Caki2 (cell line): ENCODE measurements at places on chromosomes 5 and 9.

GRCh38 chr5:151904909-151905308 is 19.7 kb downstream of the GLRA1 start:
- DNase-seq, result no peak

- DNase-seq, result peak; percentile 39
Observed at GRCh38 chr9:131111186-131111853, 14.1 kb upstream of the NUP214 start.

DNA sequence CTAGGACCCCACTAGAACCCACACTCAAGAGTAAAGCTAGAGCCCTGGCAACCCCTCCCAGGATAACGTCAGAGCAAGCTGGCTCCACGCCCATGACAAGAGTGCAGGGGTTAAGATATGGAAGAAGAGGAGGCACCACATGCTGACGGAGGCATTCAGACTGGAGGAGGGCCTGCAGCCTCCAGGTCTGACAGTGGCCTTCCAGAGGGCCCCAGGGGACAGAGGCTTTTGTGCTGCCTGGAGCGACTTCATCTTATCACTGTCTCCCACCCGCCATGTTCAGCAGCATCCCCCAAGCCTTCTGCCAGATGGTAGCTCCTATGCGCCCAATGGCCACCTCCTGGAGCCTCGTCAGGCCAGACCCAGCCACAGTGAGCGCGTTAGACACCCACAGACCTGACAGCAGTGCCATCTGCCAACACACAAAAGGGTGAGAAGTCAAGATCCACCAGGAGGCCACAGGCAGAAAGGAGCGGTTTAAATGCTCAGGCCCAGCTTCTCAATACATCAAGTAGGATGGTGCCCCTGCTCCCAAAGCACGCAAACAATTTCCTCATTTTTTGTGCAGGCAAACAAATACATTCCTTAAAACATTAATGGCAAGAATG is 65.8 kb downstream of the C5orf15 start:
- DNase-seq, result no peak

GRCh38 chr9:106277966-106278365 is 583.6 kb downstream of the TMEM38B start:
- DNase-seq, result no peak

- peak; percentile 70 for DNase-seq
Observed at GRCh38 chr9:79809931-79810330, 238.2 kb downstream of the TLE4 start.

- DNase-seq, result no peak
Observed at GRCh38 chr5:98787131-98787719, 13.8 kb downstream of the RGMB start.

DNA sequence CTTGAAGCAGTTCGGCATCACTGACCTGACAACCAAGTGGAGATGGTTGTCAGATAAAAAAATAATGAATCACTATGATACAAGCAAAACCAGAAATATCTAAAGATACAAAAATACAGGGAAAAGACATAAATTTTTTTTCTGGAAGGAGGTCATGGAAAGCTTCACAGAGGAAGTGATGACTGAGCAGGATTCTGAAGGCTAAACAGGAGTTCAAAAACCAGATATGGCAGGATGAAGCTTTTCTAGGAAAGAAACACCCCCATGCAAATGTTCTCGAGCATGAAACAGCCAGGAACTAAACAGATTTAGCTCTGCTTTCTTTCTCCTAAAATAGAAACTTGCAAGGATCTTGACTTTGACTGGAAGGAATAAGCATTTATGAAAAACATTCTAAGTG is 60.7 kb upstream of the IFNE start:
- peak; percentile 19 for DNase-seq

DNA sequence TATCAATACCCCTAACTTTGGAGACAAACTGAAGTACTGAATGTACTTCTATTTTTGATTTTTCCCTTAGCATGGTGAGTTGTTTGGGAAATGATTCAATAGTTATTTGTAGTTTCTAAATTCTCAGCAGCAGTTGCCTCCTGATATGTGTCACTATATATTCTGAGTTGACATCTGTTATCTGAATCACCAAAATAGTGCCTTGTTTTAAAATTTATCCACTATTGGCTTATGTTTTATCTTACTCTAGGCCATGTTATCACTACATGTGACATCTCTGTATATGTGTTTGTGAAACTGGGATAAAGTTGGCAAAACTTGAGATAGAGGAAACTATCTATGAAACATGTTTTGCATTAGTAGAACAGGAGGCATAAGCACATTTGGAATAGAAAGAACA is 317.6 kb downstream of the TLE4 start:
- no peak for DNase-seq

DNA sequence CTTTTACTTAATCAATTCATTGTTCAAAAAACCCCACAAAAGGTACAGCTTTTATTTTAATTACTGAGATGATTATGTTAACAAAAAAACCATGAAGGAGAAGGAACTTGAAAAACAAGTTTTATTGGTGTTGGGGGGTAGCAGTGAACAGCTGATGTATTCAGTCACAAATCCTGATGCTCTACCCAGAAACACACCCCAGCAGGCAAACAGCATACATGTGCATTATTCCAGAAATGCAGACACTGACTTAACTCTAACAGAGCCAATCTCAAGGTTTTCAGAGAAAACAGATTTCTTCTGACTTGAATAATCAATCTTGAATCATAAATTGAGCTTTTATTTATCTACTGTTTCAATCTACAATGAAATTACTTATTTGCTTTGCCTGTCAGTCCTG is 175.2 kb downstream of the ZSWIM6 start:
- DNase-seq, result no peak

DNA sequence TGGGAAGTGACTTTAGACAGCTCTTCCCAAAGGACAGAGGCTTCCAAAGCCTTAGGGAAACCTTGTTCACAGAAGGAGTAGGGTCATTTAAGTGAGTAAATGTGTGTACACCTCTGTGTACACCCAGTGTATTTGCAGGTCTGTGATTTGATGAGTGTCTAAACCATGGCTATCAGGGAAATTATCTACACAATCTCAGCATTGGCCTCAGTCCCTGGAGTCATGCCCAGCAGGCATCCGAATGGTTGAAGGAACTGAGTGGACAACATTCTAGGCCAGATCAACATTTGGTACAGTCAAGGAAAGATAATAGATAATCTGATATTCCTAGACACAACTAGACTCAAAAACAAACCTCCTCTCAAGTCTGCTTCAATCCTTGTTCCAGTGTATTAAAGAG is 258.4 kb upstream of the DAPK1 start:
- DNase-seq, result no peak

DNA sequence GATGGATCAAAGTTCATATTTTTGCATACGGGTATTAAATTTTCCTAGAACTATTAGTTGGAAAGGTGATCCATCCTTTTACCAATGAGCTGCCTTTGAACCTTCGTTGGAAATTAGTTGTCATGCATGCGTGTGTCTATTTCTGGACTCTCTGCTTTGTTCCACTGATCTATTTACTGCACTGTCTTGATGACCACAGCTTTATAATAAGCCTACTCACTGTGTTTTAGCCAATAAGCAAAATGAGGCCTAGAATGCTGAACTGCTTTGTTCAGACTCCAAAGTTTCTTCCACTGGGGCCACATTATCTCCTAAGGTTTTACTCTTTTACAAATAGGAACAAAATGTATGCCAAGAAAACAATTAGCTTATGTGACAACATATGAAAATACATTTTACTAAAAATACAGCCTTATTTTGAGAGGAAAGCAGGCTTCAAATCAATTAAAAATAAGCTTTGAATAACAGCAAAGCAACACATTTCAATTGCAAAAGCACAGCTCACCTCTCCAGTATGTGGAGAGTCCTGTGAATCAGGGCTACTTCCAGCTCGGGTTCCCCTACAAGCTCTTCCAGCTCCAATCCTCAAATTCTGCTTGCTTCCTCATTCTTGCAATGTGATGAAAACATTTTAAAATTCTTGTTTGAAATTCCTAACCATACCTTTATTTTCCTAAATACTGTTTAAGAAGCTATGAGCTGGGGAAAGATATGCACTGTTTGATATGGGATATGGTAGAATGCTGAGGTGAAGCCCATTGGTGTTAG is 72.0 kb downstream of the RETREG1 start:
- DNase-seq, result no peak

DNA sequence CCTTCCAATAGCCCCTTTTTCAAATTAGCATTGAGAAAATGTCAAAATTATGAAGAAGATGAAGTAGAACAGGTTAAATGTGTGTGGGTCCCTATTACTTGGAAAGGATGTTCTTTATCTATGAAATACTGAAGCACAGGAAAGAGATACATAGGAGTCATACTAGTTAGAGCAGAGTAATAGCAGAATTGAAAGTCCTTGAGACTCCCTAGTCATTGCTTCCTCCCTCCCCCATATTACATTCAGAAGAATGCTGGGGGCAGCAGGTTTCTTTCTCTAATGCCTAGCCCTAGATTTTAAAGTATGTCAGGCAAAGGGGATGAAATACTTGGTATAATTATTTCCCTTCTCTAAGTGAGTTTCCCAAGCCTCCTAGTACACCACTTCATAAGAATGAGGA is 4.4 kb downstream of the ZCCHC9 start:
- DNase-seq, result no peak

DNA sequence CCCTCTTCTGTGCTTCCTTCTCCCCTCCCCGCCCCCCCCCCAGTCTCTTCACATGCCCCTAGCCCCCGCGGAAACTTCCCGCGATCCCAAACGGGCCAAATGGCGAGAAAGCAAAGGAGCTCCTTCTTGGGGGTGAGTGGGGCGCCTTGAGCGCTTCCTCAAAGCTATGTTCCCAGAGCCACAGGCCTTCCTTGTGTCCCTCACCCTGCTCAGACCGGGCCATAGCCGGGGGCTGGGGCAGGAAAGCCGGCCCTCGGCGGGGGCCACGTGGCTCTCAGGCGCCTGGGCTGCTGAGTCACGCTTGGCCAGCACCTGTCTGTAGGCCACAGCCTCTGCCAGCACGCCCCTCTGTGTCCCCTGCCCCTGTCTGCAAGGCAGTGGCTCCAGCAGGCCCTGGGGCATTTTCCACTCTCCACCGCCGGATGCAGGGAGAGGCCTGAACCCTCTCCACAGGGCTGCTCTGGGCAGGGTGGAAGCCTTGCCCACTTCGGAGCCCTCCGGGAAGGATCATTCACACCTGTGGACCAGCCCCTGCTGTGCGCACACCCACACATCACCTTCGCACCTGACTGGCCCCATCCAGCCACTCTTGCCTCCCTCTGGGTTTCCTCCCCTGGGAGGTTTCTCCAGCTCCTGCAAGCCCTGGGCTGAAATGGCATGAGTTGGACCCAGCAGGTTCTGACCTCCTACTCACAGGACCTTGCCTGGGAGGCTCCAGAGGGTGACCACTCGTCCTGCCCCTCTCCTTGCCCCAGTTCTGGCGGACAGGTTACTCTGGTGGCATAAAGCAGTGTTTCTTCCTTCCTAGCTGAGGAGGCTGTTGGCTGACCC is 1.2 kb upstream of the SQSTM1 start:
- DNase-seq, result peak; percentile 98

DNA sequence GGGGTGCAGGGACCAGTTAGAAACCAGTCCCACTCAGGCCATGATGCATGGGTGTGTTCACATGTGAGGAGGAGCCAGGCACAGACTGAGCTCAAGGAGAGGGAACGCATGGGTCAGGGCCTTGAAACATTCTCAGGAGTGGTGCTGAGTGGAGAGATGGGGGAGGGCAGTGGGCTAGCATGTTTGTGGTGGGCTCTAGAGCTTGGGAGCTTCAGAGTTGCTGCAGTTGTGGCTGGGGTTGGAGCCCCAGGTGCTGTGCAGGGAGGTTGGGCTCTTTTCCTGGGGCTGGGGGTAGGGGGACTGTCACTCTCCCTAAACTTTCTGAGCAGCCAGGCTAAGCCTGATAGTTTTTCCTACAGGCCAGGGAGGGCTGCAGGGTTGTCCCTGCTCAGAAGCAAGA is 95.4 kb downstream of the DAB2IP start:
- no peak for DNase-seq
